Kidney epithelial cell (primary cell): ENCODE measurements at places on chromosomes 12 and 14. TPM values are rescaled to one million over a fixed set of nuclear protein-coding genes. Genes with fewer than 3 reads are reported as not detected.

PRH2 gene
- not detected in 2 replicates for total RNA-seq

GRCh38 chr14:95183532-95184412 is 26.4 kb upstream of the DICER1 start:
- no peak for DNase-seq

CELA1 gene
- not detected in 2 replicates for total RNA-seq

DNA sequence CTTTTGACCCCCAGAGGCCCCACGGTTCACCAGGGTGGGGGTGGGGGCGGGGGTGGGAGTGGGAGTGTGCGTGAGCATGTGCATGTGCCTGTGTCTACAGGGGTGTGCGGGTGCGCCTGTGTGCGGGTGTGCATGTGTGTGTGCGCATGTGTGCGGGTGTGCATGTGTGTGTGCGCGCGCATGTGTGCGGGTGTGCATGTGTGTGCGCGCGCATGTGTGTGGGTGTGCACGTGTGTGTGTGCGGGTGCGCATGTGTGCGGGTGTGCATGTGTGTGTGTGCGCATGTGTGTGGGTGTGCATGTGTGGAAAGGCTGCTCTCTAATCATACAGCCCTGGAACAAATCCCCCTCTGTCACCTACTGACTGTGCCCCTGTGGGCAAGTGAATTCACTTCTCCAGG is 38.8 kb downstream of the RFLNA start:
- DNase-seq, result no peak

SOX5 gene
- total RNA-seq, result 1.0 and 1.9 TPM in 2 replicates

DNA sequence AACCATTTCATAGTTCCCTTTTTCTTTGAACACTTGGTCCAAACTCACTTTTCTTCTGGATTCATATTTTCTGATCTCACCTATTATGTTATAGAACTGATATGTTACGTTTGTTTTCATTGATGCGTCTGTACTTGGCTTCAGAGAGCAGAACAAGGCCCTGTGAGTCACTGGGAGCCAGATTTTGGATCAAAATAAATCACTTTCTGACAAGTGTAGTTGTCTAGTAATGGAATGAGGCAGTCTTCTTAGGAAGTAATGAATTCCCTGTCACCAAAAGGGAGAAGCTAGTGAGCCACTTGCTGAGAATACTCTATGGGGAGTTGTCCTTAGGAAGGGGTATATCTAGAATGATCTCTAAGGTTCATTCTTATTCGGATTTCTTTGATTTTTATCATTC is 10.2 kb downstream of the BICD1 start:
- DNase-seq, result no peak

DNA sequence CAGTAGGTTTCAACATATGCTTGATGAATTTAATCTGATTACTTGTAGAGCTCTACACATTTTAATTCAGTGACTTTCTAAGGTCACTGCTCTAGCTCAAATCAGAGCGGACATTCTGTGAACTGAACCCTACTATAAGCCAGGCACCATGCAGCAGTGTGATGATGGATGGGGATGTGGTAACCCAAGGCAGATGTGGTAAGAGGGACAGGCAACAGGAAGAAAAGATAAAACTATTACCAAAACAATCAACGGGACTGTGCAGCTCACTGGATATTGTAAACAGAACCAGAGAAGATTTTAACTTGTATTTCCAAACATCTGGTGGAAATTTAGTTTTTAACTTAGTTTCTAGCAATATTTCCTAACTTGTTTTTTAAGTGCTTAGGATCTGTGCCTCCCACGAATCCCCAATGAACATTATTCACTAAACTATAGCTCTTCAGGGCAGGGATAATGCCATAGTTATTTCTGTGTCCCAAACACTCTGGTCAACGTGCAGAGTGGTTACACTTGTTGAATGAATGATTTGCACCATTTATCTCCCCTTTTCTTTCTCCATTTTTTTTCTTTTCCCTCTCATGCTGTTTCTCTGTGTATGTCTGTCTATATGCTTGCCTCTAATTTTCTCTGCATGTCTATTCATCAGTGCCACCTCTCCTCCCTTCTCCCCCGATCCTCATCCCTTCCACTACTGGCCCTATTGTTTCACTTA is 3.0 kb downstream of the ERO1A start:
- no peak for DNase-seq

DNA sequence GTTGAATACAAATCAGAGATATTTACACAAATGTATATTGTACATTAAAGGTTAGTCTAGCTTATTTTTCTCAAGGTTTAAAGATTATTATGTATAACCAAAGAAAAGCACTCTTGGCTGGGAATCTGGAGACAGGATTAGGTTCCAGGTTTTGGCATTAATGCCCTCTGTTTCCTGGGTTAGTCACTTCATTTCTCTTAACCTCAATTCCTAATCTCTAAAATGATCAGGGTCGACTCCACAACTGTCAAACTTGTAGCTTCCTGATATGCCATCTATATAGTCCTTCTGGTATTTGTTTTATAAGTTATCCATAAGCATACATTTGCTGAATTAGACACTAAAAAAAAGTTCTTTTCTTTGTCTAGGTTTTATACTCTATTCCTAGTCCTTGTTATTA is 2.6 kb downstream of the ITPR2 start:
- DNase-seq, result no peak

GRCh38 chr12:92193063-92193462 is 47.4 kb upstream of the BTG1 start:
- no peak for DNase-seq

SMOC1 gene
- 1.4 and 2.7 TPM in 2 replicates for total RNA-seq

CPSF2 gene
- total RNA-seq, result 53.7 and 56.7 TPM in 2 replicates

TRPV4 gene
- 0.75 and 1.7 TPM in 2 replicates for total RNA-seq

DNA sequence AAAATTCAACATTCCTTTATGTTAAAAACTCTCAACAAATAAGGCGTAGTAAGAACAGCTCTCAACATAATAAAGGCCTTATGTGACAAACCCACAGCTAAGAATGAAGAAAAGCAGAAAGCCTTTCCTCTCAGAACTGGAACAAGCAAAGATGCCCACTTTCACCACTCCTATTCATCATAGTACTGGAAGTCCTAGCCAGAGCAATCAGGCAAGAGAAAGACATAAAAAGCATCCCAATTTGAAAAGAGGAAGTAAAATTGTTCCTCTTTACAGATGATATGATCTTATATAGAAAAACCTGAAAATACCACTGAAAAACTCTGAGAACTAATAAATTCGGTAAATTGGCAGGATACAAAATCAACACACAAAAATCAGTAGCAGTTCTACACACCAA is 52.1 kb downstream of the STON2 start:
- no peak for DNase-seq

DNA sequence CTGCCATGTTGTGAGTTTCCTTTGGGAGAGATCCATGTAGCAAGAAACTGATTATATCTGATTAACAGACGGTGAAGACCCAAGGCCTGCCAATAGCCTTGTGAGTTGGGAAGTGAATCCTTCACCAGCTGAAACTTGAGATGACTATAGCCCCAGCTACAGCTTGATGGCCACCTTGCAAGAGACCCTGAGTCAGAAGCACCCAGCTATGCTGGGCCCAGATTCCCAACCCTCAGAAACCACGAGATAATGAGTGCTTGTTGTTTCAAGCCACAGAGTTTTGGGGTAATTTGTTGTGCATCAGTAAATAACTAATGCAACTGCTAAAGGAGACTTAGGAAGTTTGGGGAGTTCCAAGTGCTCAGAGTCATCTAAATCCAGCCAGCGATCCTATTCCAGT is 80.3 kb downstream of the AVPR1A start:
- DNase-seq, result no peak

GRCh38 chr14:36518031-36518585 is 1.9 kb downstream of the NKX2-1 start:
- no peak for DNase-seq
